ENCODE measurements at places on chromosomes 4 and X.

GRCh38 chr4:1533501-1534064, 127.3 kb upstream of the NKX1-1 start:
- no peak for DNase-seq

GRCh38 chrX:68699960-68700746, 52.7 kb downstream of the STARD8 start:
- no peak for DNase-seq

DNA sequence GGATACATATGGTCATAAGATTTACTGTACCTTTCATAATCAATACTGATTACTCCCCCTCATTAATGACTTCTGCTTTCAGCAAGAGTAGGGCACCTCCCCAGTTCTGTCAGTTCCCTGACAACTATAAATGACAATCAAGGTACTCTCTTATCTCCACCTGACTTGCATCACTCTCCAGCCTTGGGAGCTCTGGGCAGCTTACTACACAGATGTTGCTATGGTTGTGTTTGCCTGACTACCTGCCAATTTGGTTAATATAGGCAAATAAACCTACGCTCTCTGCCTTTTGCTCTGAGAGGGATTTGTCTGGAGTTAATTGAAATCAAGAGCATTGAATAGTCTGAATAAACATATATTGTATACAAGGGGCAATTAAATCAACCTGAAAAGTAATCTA, 22.8 kb upstream of the MAP7D3 start:
- DNase-seq, result no peak

DNA sequence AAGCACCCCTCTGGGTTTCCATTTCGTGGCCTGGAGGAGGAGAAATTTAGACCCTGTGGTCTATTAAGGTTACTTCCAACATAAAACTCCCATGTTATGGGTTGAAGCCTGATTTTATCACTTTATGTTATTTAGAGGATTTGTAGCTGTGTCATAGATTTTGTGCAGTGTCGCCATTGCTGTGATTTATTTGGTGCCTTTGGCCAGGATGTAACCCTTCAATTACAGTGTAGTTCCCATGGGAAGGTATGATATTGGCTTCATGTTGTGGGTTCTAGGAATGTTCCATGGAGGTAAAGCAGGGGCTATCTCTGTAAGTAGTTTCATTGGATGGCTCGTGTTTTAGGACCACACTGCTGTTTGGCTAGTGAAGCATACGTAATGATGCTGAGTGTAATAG, 58.5 kb downstream of the TMEM131L start:
- DNase-seq, result no peak

DNA sequence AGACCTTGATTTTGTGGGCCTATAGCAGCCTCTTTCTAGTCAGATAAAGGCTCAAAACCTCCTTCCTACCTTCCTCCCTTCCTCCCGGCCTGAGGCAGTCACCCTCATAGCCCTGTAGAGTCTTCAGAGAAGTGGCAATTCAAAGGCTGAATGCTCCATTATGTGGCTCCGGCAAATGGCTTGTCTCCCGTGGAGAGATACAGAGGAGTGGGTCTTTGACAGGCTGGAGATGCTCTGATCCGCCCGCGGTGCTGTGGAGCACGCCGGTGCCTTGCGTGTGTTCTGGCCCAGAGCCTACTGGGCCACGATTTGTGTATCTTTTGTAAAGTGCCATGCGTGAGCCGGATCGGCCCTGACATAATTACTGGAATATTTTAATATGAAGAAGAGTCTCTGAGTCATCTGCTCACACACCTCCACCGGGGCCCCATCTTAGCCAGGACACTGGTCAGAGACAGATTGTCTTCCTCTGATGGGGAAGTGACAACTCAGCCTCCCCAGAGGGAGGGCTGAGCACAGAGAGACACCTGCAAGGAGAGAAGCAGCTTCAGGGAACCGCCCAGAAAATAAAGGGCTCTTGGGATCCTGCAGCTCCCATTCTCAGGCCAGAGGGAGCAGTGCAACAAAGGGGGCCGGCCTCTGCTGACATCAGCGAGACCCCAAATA, 88.7 kb downstream of the DCTD start:
- DNase-seq, result no peak

- no peak for DNase-seq
These were observed 13.1 kb downstream of the HPF1 start for GRCh38 chr4:169744601-169745000.

GRCh38 chr4:142414366-142414990, 431.6 kb downstream of the INPP4B start:
- DNase-seq, result no peak

Data from A549 (cell line).